LHCN-M2 (cell line): ENCODE measurements at places on chromosomes 13 and 19. TPM values are rescaled to one million over a fixed set of nuclear protein-coding genes. Genes with fewer than 3 reads are reported as not detected.

- DNase-seq, result no peak
Measured at GRCh38 chr19:33399745-33400681, 26.5 kb downstream of the CEBPG start.

DNA sequence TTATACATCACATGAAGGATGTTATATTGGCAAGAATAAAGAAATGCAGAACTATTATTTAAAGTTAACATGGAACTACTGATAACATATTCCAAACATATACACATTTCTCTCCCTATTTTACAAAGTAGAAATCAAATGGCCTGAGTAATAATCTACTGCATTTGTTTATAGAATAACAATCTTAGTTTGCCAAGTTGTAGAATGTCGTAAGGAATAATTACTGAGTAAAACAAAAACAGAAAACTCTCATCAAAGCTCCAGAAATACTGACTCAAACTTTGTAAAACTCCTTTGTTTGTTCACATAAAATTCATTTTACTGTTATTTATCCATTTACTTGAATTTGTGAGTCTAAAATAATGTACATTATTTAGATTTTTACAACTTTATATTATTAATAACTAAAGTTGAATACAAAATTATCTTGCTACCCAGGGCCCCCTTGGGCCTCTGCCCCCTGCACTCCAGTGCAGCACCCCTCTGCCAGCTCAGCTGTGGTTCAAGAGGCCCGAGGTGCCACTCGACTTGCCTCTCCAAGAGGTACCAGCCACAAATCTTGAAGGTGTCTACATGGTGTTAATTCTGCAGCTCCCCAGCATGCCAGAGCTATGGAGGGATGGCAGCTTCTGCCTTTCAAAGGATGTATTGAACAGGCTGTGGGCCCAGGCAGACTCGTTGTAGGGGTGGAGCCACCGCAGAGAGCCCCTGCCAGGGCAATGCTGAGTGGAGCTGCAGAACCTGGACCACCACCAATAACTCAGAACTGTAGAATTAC lies 2819.7 kb downstream of the PCDH9 start:
- DNase-seq, result no peak

DNA sequence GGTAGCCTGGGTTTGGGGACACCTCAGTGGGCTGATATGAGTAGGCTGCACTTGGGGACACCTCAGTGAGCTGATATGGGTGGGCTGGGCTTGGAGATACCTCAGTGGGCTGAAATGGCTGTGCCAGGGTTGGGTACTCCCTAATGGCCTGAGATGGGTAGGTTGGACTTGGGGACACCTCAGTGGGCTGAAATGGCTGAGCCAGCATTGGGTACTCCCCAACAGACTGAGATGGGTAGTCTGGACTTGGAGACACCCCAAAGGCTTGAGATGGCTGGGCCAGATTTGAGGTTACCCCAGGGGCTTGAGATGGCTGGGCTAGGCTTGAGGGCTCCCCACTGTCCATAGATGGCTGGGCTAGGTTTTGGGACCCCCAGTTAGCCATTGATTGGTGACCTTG lies 12.1 kb downstream of the IQCN start:
- DNase-seq, result no peak

DNA sequence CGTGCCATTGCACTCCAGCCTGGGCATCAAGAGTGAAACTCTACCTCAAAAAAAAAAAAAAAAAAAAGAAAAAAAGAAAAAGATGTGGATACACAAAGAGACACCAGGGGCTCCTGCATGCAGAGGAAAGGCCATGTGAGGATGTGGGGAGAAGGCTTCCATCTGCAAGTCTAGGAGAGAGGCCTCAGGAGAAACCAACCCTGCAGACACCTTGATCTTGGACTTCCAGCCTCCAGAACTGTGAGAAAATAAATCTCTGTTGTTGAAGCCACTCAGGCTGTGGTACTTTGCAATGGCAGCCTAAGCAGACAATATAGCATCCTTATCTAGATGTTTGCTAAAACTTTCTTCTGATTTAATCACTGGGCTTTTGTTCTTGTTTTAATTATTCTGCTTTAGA lies 50.3 kb downstream of the POLR1D start:
- no peak for DNase-seq

DNA sequence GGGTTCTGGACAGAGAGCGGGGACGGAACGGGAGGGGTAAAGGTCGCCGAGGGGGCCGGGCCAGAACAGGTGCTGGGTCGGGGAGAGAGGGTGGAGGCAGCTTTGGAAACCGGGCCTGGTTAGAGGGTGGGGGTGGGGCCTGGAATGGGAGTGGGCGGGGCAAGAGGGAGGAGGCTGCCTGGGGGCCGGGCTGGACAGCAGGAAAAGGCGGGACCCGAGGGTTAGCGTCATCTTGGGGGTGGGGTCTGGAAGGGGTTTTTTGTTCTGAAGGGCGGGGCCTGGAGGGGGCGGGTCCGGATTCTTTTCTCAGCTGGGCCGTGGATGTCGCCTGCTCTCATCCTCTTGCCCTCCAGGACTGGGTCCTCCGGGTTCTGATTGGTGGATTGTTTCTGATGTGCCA lies 4.3 kb upstream of the ZNF813 start:
- DNase-seq, result no peak

DNA sequence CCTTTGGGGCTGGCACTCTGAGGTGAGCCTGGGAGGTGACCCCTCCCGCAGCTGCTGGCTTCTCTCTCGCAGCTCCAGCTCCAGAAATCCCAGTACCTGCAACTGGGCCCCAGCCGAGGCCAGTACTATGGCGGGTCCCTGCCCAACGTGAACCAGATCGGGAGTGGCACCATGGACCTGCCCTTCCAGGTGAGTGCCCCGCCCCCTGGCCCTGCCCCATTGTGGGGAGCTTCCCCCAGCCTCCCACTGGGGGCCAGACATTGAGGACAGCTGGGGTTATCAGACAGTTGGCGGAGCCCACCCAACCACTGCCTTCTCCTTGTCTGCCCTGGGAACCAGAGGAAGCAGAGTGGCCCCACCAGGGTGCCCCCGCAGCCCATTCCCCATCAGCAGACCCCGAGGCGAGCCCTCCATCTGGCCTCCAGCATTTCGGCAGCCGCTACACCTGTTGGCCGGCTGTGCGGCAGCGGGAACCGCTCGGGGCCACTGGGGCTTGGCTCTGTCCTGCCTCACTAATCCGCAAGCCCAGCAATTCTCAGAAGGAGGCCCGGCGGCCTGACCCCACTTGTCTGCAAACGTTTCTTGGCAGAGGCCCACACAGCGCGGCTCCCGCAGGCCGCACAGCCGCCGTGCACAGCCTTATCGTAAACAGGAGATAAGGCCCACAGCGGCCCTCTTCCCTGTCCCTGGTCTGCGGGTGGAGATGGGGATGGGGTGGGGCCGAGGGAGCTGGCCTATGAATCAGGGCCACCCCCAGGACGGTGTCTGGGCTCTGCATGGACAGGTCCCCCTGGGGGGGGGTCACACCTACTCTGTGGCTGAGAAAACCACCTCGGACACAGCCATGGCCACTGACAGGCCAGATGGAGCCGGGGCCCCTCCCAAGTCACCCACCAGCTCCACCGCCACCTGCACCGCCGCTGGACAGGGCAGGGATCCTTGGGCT lies 48.0 kb downstream of the COMP start:
- DNase-seq, result no peak

- no peak for DNase-seq
Measured at GRCh38 chr13:40923867-40924266, 95.2 kb downstream of the ELF1 start.

Gene GRWD1
- total RNA-seq, result 66.9 and 70.5 TPM in 2 replicates
